NAMALWA (cell line): ENCODE measurements at places on chromosomes 5 and 9.

GRCh38 chr5:39466846-39467245 is 42.1 kb upstream of the DAB2 start:
- no peak for DNase-seq

- DNase-seq = no peak
These were observed 181.1 kb downstream of the PDZD2 start for GRCh38 chr5:31819926-31820516.

- DNase-seq = peak; percentile 70
These were observed 57.0 kb downstream of the COL15A1 start for GRCh38 chr9:99000476-99001395.

DNA sequence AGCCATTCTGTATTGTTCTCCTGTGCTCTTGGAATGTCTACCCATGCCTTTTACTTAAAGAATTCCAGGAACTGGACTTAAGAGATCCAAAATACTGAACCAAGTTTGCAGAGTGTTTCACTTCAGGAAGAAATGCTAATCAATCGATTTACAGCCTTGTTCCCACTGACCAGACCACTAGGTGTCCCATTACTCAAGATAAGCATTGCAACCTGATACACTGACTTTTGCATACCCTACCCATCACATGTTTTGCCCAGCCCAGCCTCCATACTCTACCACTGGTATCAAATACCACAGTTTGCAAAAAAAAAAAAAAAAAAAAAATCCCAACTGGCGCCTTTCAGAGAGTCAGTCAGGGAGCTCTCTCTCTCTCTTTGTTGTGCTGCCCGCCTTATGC is 550.8 kb downstream of the CDH9 start:
- DNase-seq = no peak

- no peak for DNase-seq
These were observed 19.9 kb downstream of the CCNH start for GRCh38 chr5:87392801-87393200.

- DNase-seq = no peak
These were observed 121.6 kb downstream of the OXCT1 start for GRCh38 chr5:41748631-41749030.

GRCh38 chr5:169183576-169183975 is 117.4 kb downstream of the SLIT3 start:
- no peak for DNase-seq

DNA sequence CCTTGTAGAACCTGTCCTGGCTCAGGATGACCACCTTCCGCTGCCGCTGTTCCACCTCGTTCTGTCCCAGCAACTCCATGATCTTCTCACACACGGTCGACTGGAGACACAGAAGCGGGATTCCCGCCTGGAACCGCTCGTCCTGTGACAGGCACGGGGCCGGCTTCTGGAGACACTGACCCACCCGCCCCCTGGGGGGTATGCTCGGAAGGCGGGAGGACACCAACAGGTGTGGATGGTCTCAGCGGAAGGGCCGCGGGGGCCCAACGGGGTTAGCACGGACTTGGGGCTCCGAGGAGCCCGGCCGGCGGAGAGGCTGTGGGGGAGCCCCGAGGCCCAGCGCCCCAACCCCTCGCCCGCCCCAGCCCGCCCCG is 530 bp downstream of the UCK1 start:
- peak; percentile 30 for DNase-seq

- no peak for DNase-seq
These were observed 111.1 kb downstream of the WDR70 start for GRCh38 chr5:37490120-37490810.

- no peak for DNase-seq
These were observed 174.3 kb downstream of the MRPS30 start for GRCh38 chr5:44983006-44983405.

DNA sequence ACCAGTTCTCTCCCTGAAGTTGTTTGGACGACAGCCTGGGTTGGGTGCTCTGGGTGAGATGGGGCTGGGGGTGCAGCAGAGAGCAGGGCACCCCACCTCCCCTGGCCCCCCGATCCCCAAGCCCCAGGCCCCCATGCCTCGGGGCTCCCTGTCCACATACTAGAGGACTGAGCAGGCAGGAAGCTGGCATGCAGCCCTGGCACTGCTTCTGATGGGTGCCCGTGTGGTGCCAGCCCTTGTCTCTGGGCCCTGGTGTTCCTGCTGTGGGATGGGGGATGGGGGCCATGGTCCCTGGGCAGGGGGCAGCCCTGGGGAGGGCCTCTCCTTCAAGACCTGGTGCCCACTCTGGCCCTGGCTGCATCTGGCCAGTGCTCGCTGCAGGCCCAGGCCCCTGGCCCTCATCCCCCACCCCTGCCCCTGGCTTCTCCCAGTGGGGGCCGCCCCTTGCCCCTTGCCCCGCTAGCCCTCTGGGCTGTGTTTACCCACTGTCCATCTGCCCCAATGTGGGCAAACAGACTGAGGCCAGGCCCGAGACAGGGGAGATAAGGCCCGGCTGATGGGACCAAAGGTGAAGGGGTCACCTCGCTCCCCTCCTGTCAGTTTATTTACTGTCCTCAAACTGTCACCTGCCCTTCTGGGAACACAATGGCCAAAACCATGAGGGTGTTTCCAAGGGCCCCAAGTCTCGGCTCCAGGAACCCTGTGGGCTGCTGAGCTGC is 67.3 kb upstream of the RXRA start:
- DNase-seq = no peak

DNA sequence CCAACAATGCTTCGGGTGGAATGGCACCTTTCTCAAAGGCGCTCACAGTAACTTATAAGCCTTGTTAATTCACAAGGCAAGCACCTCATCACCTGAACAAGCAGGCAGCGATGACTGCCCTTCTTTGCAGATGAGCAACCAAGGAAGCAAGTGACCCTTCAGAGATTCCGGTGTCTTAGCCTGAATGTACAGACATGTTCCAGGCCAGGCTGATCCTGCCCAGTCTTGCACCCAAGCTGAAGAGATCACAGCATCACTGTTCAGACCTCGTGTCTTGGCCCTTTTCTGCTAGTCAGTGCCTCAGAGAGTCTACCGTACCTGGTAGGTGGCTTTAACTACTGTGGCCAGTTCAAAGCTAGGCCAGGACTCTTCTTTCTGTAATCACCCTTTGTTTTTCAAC is 94.7 kb upstream of the ERCC6L2 start:
- DNase-seq = no peak

DNA sequence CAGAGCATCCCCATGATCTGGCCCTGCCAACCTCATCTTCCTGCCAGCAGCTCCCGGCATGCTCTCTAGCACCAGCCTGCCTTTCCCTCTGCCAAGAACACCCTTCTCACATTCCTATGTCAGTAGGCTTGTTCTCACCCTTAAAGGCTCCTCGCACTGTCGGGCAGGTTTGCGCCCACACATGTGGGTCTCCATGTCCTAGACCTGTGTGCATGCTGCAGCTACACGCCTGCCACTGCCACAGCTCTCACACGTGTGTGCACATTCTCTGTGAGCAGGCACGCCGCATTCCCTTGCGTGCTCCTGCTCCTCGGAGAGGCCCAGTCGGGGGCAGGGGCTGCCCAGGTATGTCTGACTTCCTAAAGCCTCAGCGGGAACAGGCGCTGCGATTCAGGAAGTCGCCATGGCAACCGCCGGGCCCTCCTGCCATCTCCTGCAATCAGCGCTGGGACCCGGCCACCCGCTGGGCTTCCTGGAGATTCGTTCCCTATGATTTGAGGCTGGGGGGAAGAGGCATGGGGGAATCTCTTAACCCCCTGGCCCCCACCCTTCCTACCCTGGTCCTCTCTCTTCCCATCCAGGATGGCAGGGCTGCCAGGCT is 28.1 kb downstream of the NDUFA8 start:
- DNase-seq = no peak

GRCh38 chr9:81489046-81489445 is 200.3 kb downstream of the TLE1 start:
- no peak for DNase-seq

- DNase-seq = no peak
These were observed 47.5 kb downstream of the FEM1C start for GRCh38 chr5:115496936-115497576.

DNA sequence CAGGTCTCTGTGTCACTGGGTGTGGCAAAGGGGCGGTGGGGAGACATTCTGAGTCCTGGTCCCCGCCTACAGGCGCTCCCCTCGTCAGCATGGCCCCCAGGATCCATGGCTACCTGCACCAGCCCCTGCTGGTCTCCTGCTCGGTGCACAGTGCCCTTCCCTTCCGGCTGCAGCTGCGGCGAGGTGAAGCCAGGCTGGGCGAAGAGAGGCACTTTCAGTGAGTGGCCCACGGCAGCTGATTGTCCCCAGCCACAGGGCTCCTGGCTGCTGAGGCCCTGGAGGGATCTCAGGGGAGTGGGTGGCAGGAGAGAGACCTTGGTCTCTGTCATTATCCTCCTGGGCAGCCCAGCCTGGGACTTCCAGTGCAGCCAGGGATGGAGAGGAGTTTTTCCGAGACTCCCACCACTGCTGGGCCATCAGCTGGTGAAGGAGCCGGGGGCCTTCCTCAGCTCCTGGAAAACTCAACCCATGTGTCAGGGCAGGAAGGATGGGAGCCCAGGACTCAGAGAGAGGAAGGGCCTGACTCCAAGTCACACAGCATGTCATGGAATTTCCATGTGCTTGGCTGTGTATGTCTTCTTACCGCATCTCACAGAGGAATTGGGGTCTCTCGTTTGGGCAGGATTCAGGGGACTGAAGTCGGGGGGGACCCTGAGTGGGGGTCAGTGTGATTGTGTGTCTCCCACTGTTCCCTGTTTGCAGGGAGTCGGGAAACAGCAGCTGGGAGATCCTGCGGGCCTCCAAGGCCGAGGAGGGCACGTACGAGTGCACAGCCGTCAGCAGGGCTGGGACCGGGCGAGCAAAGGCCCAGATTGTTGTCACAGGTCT is 37.4 kb downstream of the HMCN2 start:
- DNase-seq = no peak

DNA sequence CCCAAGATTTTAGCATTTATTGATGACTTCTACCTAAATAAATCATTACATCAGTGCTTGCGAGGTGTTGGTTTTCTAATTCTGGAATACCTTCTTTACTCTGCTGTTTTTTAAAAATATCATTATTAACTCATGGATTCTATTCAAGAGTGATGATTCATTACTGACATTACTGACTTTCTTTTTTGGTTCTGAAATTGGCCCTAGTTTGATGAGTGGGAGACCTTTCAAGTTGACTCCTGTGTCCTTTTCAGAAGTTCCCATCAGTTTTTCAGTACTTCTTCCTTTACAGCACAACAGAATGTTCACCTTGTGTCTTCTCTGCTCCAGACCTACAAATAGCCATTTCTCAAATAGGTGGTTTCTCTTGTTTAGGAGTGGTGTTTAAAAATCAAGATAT is 114.1 kb downstream of the PCSK5 start:
- DNase-seq = no peak

GRCh38 chr5:178259623-178260536 is 27.3 kb upstream of the PHYKPL start:
- no peak for DNase-seq

GRCh38 chr9:137449931-137450538 is 8.9 kb upstream of the ENTPD8 start:
- no peak for DNase-seq

GRCh38 chr5:113311301-113311700 is 123.5 kb downstream of the TSSK1B start:
- no peak for DNase-seq

DNA sequence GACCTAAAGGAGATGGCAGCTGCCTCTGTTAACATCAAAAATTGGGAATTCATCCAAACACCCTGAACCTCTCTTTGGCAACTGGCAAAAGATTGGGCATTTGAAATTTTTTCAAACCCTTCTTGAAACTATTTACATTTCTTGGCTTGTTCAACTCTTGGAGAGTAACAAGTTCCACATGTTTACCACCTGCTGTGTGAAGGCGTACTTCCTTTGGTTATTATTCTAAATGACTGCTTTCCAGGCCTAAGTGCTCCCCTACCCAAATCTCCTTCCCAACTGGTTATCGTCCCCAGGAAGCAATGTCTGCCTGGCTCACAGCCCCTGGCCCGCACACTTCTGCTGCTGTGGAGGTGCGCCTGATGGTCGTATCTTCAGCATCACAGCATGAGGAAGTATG is 422.7 kb downstream of the DMAC1 start:
- no peak for DNase-seq

- no peak for DNase-seq
These were observed 49.9 kb upstream of the HSPA9 start for GRCh38 chr5:138625134-138625533.

DNA sequence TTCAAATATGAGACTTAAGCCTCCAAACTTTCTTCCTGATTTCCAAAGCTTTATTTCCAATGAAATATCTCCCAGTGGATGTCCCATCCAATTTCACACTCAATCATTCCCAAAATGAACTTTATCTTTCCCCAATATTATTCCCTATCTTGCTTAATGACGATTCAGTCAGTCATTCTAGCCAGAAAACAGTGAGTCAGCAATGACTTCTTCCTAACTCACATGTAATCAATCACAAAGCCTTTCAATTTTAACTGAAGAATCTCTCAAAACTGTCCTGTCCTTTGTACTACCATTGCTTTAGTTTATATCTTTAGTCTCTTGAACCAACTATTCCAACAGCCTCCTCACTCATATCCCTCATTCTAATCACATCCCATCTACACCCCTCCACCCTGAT is 34.9 kb downstream of the NSA2 start:
- no peak for DNase-seq

- peak; percentile 98 for DNase-seq
These were observed at the start of gene CNOT8 for GRCh38 chr5:154858297-154858971. CNOT8 (plus strand) TSS chr5:154858627; CDS start chr5:154863279, 4,652 bp downstream.

GRCh38 chr5:32711362-32711680 is 200 bp downstream of the NPR3 start:
- DNase-seq = no peak
